ENCODE measurements at places on chromosomes 5 and 9.
A peak's percentile ranks its signal among the peaks of the same experiment; 100 is the strongest.

GRCh38 chr5:6446042-6446441 is 2.6 kb upstream of the UBE2QL1 start:
- no peak for DNase-seq

DNA sequence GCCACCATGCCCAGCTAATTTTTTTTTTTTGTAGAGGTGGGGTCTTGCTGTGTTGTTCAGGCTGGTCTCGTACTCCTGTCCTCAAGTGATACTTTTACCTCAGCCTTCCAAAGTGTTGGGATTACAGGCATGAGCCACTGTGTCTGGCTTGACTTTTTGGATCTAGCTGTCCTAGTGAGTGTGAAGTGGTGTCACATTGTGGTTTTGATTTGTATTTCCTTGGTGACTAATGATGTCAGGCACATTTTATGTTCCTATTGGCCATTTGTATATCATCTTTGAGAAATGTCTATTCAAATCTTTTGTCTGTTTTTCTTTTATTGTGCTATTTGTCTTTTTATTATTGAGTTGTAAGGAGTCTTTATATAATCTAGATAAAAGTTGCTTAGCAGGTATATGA is 53.5 kb upstream of the MCCC2 start:
- DNase-seq, result peak; percentile 23

DNA sequence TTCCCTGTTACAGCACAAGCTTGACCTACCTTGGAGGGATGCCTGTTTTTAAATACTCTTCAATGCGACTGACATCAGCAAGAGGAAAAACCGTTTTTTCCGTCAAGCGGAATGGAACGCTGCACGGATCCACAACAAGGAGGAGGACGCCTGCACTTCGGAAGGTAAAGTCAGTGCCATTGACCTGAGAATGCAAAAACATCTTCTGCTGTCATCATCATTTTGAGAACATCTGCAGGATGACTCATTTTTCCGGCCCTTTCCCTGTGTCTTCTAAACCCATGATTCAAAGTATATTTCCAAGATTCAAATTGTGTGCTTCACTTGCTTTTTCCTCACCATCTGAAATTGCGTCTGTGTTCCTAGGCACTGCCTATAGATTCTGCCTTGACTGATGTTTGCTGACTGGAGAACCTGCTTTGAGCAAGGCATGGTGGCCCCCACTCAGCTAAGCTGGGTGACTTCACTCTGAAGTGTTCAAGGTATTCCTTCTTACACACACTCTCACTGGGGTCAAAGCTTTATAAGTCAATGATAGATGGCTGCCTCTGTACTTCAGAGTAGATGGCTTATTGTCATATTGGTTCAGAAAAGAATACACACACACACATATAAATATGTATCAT is 78.1 kb downstream of the CEMIP2 start:
- no peak for DNase-seq

DNA sequence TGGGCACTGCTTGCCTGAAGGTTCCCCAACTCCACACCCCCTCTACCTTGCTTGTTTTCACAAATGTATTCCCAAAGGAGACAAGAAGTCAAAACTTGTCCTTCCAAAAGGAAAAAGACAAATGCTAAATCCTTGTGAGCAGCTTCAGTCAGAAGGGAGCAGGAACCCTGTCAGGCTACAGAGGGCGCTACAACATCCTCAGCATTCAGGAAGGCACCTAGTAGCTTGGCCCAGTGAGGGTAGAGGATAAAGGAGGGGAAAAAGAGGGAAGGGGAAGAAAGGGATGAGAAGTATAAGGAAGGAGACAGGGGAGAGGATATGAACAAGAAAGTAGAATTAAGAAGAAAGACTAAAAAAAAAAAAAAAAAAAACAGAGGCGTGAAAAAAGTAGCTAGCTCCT is 97.5 kb downstream of the MLLT3 start:
- DNase-seq, result no peak

GRCh38 chr9:72151104-72151503 is 1.9 kb downstream of the GDA start:
- DNase-seq, result no peak

GRCh38 chr5:40733434-40733833 is 22.3 kb downstream of the TTC33 start:
- no peak for DNase-seq

DNA sequence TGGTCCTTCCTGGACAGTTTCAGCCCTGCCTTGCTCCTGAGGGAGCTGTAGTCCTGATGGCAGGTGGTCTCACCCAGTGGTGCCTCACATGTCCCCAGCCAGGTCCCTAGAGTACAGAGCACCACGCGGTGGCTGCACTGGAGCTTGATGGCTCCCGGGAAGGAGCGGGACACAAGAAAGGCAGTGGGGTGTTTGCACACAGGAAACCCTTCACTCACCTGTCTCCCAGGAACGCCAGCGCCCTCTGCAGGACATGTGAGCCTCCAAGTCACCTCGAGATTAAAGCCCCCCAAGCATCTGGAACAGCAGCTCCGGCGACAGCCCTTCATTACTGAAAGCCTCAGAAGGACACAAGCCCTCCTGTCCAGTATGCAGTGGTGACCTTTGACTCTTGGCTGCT is 19.9 kb upstream of the TMEM250 start:
- no peak for DNase-seq

DNA sequence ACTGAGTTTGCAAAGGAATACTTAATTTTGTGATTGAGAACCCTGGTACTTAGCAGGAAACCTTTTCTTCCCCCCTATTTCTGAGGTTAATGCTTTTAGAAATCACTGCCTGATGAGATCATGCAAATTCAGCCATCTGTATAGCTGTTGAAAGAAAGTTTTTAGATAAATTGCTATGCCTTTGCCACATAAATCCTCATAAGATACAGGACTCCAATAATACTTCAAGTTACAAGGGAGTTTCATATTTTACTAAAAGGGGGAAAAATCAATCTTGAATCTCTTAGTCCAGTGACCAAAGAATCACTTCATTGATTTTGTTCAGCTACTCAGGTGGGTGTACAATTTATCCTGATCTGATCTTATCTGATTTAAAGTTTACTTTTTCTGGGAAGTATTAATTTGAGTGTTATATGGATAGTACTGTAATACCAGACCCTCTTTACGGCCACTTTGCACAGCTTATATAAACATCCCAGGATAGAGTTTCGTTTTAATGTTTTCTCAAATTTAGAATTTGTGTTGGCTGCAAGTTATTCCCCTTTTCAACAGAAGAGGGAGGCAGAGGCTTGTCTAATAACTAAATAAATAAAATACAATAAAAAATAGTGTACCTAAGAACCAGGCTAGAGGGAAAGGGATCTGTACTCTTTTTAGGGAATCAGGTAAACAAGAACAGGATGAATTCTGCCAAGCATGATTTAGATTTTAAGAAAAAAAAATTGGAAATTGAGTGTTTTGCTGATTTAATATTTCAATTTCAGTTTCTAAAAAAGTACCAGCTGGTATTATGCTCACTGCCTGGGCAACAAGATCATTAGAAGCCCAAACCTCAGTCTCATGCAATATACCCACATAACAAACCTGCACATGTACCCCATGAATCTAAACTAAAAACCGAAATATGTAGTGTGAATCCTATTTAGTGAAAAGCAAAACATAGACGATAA is 69.1 kb downstream of the PSAT1 start:
- DNase-seq, result peak; percentile 23

GRCh38 chr9:15426019-15426418 is 3.3 kb downstream of the SNAPC3 start:
- DNase-seq, result no peak

DNA sequence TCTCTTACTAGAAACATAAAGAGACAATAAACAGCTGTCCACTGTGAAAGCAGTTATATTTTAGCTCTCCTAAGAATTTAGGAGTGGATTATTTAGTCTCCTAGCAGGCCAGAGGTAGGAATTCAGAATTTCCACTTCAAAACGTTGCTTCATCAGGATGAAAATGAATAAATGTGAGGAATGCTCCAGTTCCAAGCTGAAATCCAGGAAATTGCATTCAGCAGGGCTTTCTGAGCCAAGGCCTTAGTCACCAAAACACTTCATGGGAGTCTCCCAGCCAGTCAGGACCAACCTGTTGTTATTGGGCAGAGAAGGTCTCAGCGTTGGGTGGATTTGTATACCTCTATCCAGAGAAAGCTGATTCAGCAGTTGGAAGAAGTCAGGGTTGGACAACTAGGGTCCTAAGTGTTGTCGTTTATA is 1040.3 kb downstream of the TLE1 start:
- peak; percentile 87 for DNase-seq

DNA sequence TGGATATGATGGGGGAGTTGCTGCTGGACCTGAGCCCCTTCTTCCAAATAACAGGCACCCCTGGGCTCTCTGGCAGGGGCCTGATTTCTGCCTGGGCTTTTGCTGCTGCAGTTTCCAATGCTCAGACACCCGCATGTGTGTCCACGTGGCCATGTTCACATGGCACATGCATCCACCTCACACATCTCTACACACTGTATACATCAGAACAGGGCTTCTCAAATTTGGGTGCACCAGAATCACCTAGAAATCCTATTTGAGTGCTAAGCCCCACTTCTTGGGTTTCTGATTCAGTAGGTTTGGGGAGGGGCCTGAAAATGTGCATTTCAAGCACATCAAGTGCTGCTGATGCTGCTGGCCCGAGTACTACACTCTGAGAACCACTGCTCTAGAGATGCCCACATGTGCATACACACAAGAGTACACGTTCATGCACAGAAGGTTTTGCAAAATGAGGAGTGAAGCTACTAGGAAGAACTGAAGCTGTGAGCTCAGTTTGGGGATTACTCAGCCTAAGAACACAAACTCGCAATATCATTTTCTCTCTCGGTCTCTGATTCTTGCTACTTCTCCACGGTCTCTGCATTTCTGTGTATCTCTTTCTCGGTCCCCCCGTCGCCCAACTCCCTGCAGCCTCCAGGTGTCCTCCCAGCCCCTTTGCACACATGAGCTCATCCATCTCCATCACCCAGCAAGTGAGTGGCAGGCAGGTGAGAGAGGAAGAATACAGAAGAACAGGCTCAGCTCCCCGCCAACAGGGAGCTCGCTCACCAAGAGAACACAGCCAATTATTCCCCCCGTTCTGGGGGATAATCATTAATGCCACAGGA is 97.0 kb downstream of the PCDH1 start:
- no peak for DNase-seq

- DNase-seq, result no peak
These were observed 61.4 kb downstream of the FAM78A start for GRCh38 chr9:131214876-131215275.

DNA sequence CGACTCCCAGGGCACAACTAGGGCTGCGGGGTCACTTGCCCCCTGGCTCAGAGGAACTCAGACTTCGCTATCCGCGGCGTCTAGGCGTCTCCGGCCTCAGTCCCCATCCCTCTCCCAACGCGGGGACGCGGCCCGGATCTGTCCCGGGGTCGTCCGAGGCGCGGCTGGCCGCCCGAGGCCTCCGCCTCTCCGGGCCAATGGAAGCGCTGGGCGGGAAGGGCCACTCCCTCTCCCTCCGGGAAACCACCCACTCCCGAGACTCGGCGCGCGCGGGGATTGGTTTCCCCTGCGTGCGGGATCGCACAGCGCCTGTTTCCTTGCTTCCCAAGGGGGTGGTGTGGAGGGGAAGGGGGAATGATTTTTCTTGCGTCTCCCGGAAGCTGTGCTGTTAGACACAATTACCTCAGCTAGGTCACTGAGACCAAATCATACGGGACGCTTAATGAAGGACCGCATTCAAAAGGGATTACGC is 38.3 kb downstream of the NR2F1 start:
- DNase-seq, result peak; percentile 74

DNA sequence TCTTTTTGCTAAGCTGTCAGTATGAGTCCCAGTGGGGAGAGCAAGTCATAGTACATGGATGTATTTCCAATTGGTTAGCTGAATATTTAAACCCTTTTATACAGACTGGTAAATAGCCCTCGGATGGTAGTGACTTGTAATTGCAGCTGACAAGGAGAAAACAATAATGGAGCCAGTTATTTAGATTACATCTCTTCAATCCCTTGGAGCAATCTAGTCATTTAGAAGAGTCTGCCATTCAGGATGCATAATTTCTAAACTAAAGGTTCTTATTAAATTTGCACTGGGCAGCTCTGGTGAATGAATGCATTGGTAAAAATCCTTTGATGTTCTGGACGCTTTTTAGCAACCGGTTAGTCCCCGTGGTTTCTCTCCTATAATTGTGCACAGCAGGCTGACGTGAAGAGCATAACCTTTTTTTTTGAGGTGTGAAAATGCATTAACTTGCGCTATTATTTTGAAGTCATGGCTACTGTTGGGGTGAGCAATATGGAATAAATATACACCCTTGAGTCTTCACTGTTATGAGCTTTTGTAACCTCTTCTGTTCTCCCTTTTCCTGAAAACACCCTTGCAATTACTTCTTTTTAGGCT is 158.6 kb upstream of the CD180 start:
- DNase-seq, result no peak

GRCh38 chr5:91641730-91642350 is 258.7 kb upstream of the ARRDC3 start:
- peak; percentile 67 for DNase-seq

- DNase-seq, result no peak
These were observed 51.5 kb downstream of the KLF9 start for GRCh38 chr9:70362952-70363351.

GRCh38 chr9:130639866-130640555 is 24.4 kb upstream of the PRDM12 start:
- DNase-seq, result no peak

- DNase-seq, result no peak
These were observed 90.8 kb downstream of the ERCC6L2 start for GRCh38 chr9:95966306-95966705.

DNA sequence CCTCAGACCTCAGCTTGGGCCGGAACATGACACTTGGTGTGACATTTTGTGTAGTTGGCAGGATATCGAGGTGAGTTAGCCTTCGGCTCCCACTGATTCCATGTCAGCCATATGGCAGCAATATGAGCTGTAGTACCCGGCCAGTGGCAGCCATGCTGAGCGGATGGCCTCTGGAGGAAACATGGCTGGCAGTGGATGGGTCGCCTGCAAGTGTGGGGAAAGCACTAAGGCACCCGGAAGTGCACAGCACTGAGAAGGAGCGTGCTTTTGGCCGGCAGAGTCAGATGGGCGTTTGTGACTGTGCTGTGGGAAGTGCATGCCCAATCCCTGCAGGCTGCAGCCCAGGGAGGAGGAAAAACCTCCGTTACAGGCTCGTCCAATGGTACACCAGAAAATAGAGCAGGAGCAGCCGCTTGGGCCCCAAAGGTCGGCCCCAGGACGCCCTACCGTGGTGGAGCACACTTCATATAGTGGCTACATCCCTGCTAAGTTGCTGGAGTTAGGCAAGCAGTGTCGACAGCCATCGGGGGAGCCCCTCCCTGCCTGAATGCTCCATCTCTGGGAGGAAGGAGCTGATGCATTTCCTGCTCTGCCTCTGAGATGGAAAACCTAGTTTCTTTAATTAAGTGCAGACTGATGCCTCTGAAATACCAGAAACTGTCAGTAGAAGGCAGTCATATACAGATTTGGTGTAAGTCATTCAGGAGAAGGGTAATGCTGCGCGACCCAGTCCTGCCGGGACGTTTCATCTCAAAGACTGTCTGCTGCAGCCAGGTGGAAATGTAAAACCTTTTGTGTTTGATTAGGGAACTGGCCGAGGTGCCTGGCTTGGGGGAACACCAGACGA is 2185.8 kb upstream of the ACO1 start:
- no peak for DNase-seq

DNA sequence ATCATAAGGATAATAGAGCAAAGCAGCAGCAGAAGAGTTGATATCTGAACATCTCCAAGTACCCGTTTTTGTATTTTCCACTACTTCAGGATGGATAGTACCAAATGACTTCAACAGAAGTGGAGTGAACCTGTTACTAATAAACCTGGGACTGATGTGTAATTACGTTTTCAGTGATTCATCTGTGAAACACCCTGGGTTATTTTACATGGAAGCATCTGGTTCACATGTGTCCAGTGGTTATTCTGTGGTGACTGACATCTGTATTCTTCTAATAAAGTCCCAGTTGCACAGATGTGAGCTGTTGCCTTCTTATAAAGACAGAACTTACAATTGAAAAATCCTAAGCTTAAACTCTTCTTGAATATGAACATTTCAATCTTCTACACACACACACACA is 139.7 kb upstream of the VCAN start:
- DNase-seq, result no peak
